NCI-H187 treated with DMSO at 0.1 percent for 48 hours (cell line): ENCODE measurements at places on chromosomes 1 and 21.

- DNase-seq, result no peak
Measured at GRCh38 chr1:23425193-23425494, 596 bp upstream of the TCEA3 start.

DNA sequence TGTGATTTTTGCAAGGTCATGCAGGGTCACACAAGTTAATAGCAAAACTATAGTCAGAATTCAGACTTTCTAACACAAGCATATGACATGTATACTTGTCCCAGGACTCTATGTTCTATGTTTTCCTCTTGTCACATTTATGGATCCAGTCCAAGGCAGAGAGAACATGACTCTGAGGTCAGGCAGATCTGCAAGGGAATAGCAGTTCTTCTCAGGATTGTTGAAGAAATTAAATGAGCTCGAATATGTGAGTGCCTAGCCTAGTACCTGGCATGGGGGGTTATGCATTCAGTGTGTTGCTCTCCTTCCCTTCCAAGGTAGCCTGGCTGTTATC, 9.5 kb upstream of the RPTN start:
- no peak for DNase-seq

DNA sequence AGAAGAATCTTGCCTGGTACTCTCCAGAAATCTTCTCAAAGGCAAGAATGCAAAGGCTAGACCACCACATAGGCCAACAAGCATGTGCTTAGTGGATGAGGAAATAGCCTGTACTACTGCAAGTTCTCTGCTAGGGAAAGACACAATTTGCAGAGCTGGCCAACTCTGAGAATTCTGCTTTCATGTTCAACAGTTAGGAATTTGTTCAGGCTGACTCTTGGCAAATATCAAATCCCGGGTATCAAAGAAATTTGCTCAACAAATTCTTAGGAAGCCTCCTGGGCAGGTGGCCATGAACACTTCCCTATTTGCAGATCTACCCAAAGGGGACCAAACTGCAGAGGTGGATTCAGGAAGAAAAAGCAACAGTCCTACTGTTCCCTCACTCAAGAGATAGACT, 15.0 kb upstream of the H3-3A start:
- DNase-seq, result no peak

DNA sequence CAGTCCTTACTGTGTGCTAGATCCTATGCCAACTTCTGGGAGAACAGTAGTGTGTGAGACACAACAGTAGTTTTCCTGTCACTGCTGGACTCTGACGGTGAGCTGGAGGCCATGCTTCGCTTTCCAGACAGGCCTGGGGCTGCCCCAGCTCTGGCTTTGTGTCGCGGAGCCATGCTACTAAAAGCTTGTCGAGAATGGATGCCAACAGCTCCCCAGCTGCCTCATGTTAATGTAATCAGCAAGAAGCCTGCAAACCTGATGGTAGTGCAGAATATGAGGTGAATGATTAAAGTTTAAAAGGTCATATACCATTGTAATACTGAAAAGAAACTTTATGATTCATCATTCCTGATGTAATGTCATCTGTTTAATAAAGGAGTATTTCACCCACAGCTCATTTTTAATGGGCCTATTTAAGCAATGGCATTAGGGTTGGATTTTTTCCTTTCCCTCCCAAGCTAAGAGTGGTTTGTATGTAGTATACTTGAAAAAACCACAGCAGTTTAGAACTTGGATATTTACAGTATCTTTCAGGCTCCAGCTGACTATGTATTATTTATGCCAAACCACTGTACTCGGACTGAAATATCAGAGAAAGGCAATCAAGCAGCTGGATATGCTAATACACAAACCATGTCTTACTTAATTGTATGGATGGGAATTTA, 343.0 kb downstream of the NUF2 start:
- no peak for DNase-seq

GRCh38 chr1:179082333-179082998, 596 bp downstream of the TOR3A start:
- no peak for DNase-seq

DNA sequence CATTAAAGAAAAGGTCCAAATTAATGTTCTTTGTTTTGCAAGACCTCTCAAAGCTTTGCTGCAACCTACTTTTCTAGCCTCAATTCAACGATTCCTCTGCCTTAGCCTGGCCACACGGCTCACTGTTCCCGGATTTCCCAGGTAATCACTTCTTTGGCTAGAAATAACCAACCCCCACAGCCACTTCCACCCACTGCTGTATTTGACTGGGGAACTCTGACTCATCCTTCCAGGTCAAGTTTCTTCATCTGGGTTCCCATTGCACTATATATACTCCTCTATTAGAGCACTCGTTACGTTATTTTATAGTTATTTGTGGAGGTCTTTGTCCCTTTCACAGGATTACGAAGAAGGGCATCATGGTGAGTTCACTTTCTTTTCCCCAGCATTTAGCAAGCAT, 185.9 kb downstream of the CACNA1E start:
- DNase-seq, result no peak

DNA sequence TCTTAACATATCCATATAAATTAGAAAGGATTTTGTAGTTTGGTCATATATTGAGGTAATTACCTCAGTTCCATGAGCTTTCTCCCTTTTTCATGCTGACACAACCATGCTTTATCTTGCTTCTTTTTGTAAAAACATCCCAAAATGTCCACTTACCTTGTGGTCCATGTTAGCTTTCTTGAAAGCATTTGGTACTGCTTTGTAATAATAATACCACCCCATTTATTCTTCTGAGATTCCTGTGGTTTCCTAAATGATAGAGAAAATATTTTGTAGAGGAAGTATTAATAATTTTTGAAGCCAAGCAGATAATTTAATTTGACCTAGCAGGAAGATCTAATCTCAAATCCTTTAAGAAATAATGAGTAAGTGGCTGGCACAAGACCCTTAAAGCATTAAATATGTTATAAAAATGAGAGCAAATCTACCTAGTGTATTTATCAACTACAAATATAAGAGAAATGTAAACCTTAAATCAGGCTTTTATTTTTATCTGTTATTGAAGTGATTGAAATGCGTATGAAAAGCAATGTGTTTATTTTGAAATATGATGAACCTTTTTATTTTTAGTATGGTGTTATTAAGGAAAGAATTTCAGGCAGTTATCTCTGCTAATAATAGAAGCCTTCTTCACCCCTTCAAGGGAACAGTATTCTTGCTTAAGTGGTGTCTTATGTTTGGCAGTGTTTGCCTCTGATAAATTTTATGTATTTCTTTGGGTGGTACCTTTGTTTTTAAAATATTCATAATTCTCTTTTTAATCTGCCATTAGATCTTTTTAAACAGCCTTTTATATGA, 9.2 kb downstream of the PRKAA2 start:
- no peak for DNase-seq

GRCh38 chr1:94899756-94900155, 27.2 kb downstream of the CNN3 start:
- no peak for DNase-seq

- no peak for DNase-seq
Measured at GRCh38 chr1:67214420-67215174, 48.3 kb downstream of the IL23R start.

DNA sequence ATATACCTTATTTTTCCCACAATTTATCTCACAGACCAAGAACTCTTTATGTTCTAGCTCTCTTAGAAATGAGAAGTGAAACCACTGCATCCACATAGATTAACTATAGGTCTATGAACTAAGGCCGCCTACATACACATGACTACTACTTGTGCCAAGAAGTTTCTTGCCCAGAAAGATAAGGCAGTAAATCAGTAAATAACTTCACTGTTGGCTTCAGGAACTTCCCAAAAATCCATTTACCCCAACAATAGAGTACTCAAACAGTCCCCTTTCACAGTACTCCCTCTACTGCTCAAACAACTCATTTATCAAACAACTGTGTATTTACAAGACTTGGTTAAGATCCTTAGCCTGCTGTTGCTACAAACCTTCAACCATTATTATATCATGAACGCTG, 96.5 kb downstream of the NME7 start:
- DNase-seq, result no peak

DNA sequence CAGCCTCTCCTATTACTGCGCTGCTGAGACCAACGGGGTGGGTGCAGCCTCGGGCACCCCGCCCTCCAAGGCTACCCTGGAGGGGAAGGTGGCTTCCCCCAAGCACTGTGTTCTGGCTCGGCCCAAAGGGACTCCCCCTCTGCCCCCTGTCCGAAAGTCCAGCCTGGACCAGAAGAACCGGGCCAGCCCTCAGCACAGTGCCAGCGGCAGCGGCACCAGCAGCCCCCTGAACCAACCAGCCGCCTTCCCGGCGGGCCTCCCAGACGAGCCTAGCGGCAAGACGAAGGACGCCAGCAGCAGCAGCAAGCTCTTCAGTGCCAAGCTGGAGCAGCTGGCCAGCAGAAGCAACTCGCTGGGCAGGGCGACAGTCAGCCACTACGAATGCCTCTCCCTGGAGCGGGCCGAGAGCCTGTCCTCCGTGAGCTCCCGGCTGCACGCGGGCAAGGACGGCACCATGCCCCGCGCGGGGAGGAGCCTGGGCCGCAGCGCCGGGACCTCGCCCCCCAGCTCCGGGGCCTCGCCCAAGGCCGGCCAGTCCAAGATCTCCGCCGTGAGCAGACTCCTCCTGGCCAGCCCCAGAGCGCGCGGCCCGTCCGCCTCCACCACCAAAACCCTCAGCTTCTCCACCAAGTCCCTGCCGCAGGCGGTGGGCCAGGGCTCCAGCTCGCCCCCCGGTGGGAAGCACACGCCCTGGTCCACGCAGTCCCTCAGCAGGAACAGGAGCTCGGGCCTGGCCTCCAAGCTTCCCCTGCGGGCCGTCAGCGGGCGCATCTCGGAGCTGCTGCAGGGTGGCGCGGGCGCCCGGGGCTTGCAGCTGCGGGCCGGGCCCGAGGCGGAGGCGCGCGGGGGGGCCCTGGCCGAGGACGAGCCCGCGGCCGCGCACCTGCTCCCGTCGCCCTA, 533.1 kb downstream of the KIF26B start:
- no peak for DNase-seq

DNA sequence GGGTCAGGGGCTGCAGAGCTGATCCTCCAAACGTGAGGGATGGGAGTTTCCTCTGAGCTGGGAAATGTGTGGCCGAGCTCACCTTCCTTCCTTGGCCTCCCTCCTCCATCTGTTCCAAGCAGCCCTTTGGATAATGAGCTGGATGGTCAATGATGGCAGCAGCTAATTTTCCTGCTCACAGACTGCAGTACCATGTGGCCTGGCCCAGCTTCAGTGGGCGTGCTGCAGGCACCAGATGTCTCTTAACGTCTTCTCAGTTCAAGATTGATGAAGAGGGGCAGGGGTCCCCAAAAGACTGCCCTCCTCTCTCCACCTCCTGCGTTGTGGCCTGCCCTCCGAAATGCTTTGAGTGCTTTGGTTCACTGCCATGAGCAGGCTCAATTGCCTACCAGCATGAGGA, 86.0 kb downstream of the UBIAD1 start:
- DNase-seq, result no peak
